ENCODE measurements at places on chromosomes 6 and 20.

- DNase-seq, result no peak
Measured at GRCh38 chr20:18615020-18615650, 27.3 kb downstream of the DTD1 start.

- DNase-seq, result no peak
Measured at GRCh38 chr20:58993332-58994248, 12.5 kb downstream of the NELFCD start.

GRCh38 chr6:90044833-90045381 is 150.6 kb downstream of the GJA10 start:
- DNase-seq, result peak; percentile 88

DNA sequence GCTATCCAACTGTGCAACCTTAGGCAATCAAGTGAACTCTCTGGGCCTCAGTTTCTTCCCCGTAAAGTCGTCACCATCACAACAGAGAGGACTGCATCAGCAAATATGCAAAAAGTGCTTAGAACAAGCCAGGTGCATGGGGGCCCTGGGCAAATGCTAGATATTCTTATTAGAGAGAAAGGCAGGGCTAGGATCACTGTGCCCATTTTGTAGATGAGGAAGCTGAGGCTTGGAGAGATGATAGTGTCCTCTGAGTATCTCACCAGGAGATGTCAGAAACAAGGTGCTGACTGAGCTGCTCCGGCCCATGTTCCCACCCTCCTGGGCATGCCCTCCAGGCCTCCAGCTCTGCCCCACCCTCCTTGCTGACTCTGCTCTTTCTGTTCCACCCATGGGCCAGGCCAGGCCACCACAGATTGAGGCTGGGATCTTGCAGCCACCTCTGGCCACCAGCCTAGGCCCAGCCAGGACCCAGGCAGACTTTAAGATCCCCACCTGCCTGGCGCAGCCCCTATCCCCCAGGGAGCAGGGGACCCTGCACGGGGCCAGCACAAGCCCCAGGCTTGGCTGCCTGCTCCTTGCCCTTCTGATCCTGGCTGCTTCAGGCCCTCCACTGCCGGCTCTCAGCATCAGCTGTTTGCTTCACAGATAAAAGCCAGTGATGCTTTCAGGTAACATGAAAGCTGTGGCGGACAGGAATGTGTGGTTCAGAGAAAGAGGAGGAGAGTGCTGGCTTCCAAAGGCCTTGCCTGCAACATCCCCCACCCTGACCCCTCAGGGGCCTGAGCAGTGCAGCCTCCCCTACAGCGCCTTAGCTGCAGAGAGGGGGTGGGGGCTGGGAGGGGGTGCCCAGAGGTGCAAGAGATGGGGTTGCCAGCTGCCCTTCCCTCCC is 47.6 kb downstream of the GRM4 start:
- DNase-seq, result no peak

- DNase-seq, result no peak
Measured at GRCh38 chr20:57008217-57008616, 258.2 kb downstream of the BMP7 start.

GRCh38 chr20:59585714-59586409 is 18.5 kb upstream of the PHACTR3 start:
- no peak for DNase-seq

- DNase-seq, result no peak
Measured at GRCh38 chr6:169707772-169708171, 5.8 kb downstream of the C6orf120 start.

- DNase-seq, result no peak
Measured at GRCh38 chr20:19907326-19908056, 109.7 kb upstream of the NAA20 start.

- peak; percentile 63 for DNase-seq
Measured at GRCh38 chr6:128139519-128139918, 238.7 kb upstream of the THEMIS start.

GRCh38 chr6:27687154-27688013 is 214.5 kb upstream of the ZNF184 start:
- DNase-seq, result peak; percentile 62

GRCh38 chr6:47809873-47810272 is 28.0 kb downstream of the OPN5 start:
- no peak for DNase-seq

DNA sequence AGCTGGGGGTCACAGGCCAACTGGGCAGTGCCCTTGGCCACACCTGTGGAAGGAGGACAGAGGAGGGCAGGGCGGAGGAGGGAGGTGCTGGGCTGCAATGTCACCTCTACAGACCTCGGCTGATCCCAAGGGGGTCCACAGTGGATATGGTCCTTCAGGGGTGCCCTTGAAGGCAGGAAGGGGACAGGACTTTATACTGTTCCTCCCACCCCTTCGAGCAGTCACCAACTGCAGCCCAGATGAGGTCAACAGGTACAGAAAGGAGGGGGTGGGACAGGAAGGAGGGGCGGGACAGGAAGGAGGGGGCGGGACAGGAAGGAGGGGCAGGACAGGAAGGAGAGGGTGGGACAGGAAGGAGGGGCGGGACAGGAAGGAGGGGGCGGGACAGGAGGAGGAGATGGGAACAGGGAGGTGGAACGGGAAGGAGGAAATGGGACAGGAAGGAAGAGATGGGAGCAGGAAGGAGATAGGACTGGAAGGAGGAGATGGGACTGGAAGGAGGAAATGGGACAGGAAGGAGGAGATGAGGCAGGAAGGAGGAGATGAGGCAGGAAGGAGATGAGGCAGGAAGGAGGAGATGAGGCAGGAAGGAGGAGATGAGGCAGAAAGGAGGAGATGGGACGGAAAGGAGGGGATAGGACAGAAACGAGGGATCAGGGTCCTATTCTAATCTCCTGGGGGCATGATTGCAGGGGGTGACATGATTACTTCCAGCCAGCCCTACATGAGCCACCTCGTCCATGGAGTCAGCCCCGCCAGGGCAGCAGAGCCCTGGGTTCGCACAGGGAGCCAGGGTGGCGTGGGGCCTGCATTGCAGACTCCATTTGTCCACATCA is 19.4 kb upstream of the MRGBP start:
- peak; percentile 13 for DNase-seq

- peak; percentile 34 for DNase-seq
Measured at GRCh38 chr6:149935246-149935645, 6.6 kb upstream of the ULBP2 start.

DNA sequence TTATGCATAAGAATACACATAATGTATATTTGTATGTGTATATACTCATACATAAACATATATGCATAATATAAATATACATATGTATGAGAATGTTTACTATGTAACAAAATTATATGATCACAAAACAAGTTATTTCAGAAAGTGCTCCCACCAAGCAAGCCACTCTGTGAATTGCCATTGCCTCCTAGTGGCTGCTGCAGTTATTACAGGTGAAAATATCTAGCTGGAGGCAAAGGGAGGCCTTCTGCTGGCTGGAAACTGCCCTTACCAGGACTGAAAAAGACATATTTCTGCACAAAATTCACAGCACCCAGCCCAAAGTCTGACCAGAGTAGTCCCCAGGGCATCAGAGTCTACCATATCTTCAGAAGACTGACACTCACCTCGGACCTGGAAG is 14.4 kb upstream of the ADAM33 start:
- no peak for DNase-seq

DNA sequence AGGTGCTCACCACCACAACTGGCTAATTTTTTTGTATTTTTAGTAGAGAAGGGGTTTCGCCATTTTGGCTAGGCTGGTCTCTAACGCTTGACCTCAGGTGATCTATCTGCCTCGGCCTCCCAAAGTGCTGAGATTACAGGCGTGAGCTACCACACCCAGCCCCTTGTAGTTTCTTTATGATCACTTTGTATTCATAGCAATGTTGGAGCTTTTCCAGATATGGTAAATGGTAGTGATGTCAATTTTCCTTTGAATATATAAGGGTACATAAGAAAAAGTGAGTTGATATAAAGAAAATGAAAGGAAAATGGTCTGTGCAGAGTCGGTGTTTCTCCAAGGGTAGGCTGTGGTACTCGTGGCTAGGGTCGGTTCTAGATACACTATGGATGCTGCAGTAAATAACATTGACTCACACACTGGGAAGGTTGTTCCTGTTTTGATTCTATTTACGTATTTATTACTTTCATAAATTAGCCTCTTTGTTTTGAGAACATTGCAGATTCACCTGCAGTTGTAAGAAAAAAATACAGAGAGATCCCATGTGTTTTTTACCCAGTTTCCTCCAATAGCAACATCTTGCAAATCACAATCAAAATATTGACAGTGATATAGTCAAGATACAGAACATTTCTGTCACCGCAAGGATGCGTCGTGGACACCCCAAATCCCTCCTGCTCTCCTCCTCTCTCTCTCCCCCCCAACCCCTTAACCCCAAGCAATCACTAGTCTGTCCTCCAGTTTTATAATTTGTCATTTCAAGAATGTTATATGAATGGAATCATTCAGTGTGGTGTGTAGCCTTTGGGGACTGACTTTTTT is 2.5 kb downstream of the ZNF831 start:
- no peak for DNase-seq

GRCh38 chr20:2084703-2085102 is 16.9 kb upstream of the STK35 start:
- DNase-seq, result no peak

- no peak for DNase-seq
Measured at GRCh38 chr6:144786825-144787224, 501.7 kb downstream of the UTRN start.

DNA sequence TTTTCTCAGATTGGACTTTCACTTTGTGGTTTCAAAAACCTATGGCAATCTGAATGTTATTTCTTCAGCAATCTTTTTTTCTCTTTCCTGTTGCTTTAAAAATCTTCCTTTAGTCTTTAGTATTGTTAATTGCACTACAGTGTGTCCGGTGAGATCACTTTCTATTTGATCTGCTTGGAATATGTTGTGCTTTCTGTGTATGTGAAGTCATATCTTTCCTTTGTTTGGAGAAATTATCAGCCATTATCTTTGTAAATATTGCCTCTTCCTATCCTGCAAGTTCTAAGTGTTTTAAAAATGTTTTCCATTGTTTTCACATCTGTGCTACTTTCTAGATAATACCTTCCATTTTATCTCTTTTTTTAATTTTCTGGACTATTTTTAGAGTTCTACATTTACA is 171.4 kb upstream of the PRSS16 start:
- no peak for DNase-seq

GRCh38 chr6:45946352-45946751 is 69.3 kb downstream of the CLIC5 start:
- DNase-seq, result peak; percentile 72

DNA sequence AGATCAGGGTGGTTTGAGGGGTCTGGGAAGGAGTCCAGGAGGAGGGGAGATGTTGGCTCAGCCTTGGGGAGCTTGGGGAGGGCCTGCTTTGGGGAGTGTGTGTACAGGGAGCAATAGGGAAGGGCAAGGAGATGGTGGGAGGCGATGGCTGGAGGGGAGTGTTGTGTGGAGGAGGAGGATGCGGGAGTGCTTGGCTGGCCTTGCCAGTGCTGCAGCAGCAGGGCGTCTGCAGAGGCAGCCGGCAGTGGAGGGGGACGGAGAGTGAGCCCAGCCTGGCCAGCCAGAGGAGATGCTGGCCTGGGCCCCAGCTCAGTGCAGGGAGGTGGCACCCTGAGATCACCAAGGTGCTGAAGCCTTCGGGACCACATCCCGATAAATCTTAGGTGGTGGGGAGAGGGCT is 3.9 kb downstream of the IP6K3 start:
- DNase-seq, result no peak

DNA sequence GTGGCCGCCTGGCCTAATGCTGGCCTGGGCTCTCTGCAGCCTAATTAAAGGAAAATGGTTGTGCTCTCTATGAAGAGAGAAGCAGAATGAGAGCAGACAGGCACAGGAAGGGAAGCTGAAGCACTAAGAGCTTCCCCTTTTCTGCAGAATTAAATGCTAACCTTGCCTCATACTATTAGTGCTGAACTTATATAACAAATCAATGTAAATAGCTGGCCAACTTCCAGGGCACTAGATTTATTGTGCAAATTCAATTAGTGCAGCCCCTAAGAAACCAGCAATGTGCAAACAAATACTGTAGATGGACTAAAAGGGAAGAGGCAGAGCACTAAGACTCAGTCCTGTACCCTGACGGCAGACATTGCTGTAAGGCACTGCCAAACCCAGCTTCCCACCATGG is 36.1 kb upstream of the INSM1 start:
- DNase-seq, result no peak

DNA sequence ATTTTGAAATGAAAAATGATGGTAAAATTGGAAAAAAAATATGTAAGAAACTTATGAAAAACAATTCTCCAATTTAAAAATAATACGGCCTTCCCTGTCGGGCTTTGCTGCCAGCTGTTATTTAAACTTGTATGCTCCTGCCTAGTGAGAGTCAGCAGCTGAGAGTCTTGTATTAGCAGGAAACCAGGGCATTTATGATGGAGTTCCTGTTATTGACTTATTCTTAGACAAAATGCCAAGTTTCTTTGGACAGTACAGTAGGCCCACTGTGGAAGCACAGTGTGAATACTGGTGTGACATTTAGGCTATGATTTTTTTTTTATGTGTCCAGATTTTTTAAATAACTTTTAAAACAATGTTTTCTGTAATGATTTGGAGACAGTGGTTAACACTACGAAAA is 42.1 kb downstream of the GMDS start:
- DNase-seq, result no peak

DNA sequence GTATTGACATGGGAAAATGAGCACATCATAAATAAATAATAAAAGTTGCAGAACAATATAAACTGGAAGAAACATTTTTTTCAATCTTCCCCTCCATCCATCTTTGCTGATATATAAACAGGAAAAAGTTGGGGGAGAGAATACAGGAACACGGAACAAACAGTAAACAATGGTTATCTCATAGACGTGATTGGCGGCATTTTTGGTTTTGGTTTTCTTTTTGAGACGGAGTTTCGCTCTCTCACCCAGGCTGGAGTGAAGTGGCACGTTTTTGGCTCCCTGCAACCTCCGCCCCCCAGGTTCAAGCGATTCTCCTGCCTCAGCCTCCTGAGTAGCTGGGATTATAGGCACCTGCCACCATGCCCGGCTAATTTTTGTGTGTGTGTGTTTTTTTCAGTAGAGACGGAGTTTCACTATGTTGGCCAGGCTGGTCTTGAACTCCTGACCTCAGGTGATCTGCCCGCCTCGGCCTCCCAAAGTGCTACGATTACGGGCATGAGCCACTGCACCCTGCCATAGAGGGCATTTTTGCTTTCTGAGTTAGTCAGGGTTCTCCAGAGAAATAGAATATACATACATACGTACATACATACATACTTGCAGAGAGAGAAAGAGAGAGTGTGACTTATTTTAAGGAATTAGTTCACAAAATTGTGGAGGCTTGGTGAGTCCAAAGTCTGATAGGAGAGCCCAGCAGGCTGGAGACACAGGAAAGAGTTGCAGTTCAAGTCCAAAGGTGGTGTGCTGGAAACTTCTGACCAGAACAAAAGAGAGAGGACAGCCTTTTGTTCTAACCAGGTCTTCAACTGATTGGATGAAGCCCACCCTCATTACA is 22.6 kb downstream of the GNL1 start:
- no peak for DNase-seq

DNA sequence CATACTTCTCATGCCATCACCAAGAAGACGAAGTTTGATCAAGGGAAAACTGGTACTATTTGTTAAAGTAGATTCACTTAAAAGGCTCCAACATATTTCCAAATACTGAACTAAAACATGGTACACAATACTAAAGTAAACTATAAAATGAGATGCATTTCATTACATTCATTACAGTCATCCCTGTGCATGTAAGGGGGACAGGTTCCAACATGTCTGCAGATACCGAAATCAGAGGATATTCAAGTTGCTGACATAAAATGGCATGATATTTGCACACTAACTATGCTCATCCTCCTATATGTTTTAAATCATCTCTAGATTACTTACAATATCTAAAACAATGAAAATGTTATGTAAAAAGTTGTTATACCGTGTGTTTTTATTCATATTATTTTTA is 893.9 kb upstream of the MANEA start:
- DNase-seq, result no peak
